ENCODE measurements at places on chromosomes 5 and 9.

DNA sequence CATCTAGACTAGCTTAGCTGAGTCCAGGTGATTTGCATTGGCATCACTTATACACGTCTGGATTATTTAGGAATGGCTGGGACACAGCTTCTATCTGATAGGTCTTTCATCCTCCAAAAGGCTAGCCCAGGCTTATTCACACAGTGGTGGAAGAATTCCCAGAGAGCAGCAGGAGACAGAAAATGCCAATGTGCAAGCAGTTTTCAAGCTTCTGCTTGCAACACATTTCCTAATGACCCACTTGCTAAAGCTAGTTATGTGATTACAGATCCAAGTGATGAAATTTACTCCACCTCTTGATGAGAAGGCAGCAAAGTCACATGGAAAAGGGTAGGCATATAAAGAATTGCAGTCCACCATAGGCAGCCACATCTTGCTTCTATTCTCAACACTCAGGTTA, 44.2 kb upstream of the MAST4 start:
- no peak for DNase-seq

DNA sequence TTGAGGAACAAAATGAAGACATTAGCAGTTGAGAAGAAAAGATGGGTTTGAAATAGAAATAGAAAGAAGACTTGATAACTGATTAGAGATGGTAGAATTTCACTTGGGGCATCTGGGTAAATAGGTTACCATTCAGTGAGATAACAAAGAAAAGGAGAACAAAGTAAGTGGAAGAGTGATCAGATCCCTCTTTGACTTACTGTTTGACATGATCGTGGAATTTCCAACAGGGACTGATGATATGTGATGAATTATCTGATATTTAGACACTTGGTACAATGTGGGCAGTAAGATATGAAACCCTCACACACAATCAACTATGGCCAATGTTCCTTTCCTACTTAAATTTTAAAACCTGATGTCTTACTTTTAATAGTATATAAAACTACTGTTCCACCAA, 70.1 kb upstream of the STARD4 start:
- no peak for DNase-seq

GRCh38 chr5:66285343-66285922, 141.3 kb downstream of the SREK1 start:
- DNase-seq = no peak

DNA sequence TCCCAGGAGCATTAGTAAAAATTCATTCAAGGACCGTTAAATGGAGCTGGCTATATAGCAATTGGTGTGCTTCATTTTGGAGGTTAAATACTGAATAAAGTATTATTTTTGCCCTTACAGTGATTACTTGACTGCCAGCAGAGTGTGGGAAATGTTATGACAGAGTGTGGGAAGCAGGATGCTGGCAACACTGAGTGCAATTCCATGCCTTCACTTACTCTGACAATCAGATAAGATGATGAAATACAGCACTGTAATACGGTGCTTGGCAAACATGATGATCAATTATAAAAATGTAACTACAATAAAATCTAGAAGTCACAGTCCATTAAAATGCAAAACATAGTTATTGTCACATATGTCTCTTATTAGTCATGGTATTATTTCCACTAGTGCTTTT, 651.3 kb downstream of the PTPRD start:
- DNase-seq = no peak

- DNase-seq = no peak
These were observed 44.1 kb downstream of the C5orf15 start for GRCh38 chr5:133924221-133924920.

- DNase-seq = no peak
These were observed 24.0 kb downstream of the OR1J1 start for GRCh38 chr9:122453677-122454135.

GRCh38 chr9:135790850-135791249, 88.9 kb downstream of the KCNT1 start:
- no peak for DNase-seq

GRCh38 chr5:1332461-1333001, 12.4 kb downstream of the CLPTM1L start:
- no peak for DNase-seq

GRCh38 chr5:59599729-59600128, 293.8 kb downstream of the PDE4D start:
- no peak for DNase-seq

- no peak for DNase-seq
These were observed 41.0 kb downstream of the MLANA start for GRCh38 chr9:5931657-5932056.

GRCh38 chr9:8766096-8766495, 966.5 kb upstream of the DMAC1 start:
- DNase-seq = no peak

- no peak for DNase-seq
These were observed 178.3 kb downstream of the DEPDC1B start for GRCh38 chr5:60521376-60522291.

GRCh38 chr5:58455066-58455465, 4.8 kb downstream of the PLK2 start:
- DNase-seq = no peak

Data from midbrain (tissue), 1 donor.